ENCODE measurements at places on chromosomes 7 and 10. TPM values are rescaled to one million over a fixed set of nuclear protein-coding genes. Genes with fewer than 3 reads are reported as not detected.

PRSS37 gene
- not detected for total RNA-seq

SAMD9L gene
- total RNA-seq: 25.1 TPM

ERVW-1 gene
- not detected for total RNA-seq

FBXL13 gene
- total RNA-seq: 1.4 TPM

SLK gene
- 66.5 TPM for total RNA-seq

Data from melanocyte of skin (primary cell).